ENCODE measurements at places on chromosomes 2 and 18.

DNA sequence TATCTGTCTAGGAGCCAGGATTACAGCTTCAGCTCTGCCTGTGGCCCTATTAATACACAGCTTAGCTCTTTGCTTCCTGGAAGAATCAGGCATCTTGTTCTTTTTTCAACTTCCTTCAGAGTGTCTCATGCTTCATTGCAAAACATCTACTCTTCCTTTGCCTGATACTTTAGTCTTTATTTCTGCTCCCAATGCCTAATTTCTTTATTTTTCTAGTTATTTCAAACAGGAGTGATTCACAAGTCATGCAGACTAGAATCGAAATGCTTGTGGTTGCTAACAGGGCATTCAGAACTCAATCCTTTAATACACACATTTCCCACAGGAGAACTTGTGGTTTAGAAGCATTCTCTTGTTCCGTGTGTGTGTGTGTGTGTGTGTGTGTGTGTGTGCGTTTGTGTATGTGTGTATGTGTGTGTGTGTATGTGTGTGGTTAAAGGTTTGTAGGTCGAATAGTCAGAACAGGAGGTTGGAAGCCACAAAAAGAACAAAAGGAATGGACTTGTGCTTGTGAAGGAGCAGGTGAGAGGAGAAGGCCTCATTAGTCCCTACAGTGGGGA is 28.3 kb upstream of the INSIG2 start:
- no peak for DNase-seq

GRCh38 chr18:23842305-23842704 is 153.1 kb downstream of the LAMA3 start:
- DNase-seq = no peak

- DNase-seq = no peak
Measured at GRCh38 chr18:3872641-3873040, 422.7 kb downstream of the TGIF1 start.

DNA sequence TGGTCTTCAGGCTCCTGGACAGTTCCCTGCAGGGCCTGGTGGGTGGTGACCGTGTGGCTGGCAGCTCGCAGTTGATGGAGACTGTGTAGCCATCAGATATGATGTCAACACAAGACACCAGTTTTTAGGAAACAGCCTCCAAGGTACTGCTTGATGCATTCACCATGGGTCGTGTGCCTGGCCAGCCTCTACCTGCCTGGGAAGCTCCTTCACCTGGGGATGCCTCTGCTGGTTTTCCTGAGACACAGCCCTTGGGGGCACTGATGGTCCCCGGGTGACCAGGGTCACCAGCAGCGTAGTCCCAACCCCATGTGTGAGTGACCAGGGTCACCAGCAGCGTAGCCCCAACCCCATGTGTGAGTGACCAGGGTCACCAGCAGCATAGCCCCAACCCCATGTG is 33.6 kb upstream of the KCNG2 start:
- no peak for DNase-seq

DNA sequence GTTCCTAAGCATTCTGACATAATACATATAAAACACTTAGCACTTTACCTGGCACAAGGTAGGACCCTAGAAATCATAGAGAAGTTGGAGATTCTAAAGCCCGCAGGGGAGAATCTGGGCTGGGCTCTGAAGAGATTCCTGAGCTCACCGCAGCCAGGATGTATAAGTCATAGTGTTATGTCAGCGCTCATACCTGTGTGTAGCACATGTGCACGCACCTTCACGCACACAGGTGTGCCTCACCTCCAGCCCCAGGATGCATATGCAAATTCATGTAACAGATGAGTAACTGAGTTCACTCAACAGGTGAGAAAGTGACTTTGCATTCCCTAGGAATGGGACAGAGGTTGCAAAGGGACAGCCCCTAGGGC is 7.9 kb upstream of the SDC1 start:
- DNase-seq = no peak

DNA sequence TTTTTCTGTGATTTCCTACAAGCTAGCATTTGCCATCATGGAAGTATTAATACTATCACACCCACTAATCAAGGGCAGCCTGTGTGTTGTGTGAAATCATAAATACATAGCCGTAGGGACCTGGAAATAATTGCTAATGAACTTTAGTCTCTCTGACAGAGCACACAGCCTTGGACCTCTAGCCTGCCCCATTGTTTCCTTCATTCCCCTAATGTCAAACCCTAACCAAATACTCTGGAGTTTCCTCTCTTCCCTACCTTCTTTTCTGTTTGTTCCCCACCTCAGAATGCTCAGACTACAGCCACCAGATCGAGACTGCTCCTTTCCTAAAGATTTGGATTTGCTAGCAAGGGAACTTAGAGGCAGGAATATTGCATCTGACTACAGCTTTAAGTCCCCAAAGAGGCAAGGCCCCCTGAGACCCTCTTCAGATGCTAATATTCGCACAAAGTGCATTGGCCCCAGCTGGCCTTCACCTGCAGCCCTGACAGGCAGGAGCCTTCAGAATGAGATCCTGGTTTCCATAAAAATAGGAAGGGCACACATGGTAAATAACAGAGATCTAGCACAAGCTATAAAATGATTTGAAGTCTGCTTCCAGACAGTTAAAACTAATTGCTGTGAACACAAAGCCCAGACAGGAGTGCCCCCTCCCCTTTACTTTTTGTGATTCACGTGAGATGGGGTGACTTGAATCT is 279.2 kb upstream of the DCC start:
- no peak for DNase-seq

GRCh38 chr2:75023666-75024455 is 65.4 kb downstream of the POLE4 start:
- no peak for DNase-seq

DNA sequence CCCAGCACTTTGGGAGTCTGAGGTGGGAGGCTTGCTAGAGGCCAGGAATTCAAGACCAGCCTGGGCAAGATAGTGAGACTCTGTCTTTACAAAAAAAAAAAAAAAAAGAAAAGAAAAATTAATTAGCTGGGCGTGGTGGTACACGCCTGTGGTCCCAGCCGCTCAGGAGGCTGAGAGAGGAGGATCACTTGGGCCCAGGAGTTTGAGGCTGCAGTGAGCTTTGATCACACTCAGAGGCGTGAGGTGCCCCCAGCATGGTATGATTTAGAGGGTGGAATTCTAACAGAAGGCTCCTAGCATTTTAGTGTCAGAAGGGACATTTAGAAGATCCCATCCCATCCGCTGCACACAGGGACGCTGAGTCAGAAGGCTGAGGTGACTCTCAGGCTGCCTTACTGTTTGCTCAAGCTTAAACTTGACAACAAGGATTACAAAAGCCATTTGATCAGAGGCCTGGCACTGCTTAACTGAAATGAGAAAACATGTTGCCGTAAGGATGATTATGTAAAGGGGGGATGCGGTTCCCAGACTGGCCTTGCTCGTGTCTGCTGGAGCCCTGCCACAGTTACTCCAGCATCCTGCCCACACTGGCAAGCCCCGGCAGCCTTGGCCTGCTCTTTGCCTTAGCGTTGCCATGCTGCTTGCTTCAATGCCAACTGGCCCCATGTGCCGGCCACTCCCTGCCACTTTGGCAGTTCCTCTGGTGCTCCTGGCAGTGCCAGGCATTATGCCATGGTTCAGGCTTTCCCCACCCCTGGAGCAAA is 45.6 kb upstream of the SLC1A4 start:
- no peak for DNase-seq

GRCh38 chr2:240568678-240569522 is 616 bp downstream of the RNPEPL1 start:
- DNase-seq = no peak

GRCh38 chr2:60710707-60711106 is 45.4 kb upstream of the PAPOLG start:
- no peak for DNase-seq

DNA sequence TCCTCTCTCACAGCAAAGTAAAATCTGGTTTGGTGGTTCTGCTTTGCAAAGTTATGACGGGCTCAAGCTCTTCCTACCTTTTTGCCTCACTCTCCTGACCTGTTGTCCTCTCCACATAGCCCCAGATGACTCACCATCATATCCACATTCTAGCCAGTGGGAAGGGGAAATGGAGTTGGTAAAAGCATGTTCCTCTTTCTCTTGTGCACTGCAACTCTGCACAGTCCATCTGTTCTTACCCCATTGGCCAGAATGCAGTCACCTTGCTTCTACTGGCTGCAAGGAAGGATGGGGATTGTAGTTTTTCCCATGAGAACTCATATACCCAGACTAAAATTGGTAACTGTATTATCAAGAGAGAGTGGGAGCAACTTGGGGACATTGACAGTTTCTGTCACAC is 50.4 kb upstream of the SMIM21 start:
- DNase-seq = no peak

- no peak for DNase-seq
Measured at GRCh38 chr18:31148600-31148999, 14.1 kb downstream of the DSC1 start.

DNA sequence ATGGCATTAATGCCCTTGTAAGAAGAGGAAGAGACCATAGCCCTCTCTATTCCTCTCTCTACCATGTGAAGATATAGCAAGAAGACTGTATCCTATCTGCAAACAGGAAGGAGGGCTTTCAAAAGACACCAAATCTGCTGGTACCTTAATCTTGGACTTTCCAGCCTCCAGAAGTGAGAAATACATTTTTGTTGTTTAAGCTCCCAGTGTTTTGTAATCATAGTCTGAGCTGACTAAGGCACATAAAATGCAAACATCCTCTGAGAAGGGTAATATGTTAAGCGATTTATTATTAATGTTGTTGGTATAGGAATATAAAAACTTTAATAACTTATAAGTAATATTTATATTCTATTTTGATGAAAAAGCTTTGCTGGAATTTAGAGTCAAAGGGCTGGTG is 559.8 kb downstream of the SUCLG1 start:
- no peak for DNase-seq

DNA sequence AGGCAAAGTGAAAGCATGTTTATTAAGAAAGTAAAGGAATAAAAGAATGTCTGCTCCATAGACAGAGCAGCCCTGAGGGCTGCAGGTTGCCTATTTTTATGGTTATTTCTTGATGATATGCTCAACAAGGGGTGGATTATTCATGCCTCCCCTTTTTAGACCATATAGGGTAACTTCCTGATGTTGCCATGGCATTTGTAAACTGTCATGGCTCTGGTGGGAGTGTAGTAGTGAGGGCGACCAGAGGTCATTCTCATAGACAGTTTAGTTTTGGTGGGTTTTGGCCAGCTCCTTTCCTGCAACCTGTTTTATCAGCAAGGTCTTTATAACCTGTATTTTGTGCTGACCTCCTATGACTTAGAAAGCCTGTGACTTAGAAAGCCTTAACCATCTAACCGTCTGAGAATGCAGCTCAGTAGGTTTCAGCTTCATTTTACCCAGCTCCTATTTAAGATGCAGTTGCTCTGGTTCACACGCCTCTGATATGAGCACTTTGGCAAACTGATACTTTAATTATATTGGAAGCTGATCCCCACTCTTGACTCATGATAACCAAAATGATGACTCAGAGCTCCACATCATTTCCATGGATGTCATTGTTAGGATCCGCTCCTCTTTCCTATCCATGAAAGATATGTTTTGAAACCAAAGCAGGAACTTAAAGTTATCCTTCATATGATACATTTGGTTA is 14.5 kb upstream of the ERMN start:
- DNase-seq = no peak

DNA sequence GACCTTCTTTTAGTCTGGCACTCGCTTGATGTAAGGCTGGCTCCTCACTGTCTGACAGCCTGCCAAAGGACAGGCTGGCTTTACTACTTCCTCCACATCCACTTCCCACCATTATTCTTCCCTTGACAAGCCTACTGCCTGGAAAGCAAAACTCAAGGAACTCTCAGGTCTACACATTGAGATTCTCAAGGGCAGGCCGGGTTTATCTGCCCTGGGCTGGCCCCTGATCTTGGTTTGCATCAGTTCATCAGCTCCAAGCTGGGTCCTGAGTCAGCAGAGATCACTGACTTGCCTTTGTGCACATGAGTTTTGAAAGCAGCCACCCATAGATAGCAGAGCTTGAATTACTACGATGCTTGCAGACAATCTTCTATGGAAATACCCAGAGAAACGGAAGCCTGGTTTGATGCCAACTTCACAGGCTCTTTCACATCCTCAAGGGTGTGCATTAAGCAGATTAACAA is 53.9 kb downstream of the KCTD18 start:
- DNase-seq = no peak

DNA sequence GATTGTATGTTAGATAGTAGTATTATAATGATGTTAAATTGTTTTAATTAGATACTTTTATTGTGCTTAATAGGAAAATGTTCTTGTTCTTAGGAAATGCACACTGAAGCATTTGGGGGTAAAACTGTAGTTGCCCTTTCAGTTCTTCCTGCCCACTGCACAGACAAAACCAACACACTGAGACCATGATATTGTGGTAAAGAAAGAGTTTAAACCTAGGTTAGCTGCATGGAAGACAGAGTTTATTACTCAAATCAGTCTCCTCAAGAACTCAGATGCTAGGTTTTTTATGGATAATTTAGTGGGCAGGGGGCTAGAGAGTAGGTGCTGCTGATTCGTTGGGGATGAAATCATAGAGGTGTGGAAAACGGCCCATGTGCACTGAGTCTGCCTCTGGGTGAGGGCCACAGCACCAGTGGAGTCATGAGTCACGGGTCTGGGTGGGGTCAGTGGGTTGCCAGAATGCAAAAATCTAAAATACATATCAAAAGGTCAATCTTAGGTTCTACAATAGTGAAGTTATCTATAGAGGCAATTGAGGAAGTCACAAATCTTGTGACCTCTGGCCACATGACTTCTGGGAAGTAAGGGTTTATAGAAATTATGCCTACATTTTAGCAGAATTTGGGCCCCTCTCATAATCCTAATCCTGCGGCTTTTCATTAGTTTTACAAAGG is 283.4 kb upstream of the FBXO11 start:
- DNase-seq = no peak
